ENCODE measurements at places on chromosomes 6 and 20. TPM values are rescaled to one million over a fixed set of nuclear protein-coding genes. Genes with fewer than 3 reads are reported as not detected.

DNA sequence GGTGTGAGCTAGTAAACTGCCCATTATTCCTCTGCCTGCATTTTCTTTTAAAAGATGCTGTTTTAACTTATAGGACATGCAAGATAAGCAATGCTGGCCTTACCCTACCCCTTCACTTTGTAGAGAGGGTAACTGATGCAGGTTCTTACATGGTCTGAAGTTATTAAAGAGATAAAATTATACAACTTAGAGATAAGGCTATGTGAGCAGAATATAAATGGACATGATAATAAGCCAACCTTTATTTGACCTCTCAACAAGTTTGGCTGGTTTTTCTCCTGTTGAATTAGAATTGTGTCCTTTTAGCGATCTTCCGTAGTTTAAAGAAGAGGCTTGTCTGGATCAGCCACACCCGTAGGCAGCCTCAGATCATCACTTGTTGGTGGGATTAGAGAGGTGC lies 377.0 kb downstream of the BTBD3 start:
- DNase-seq, result no peak

PRDM13 gene
- not detected for total RNA-seq

DNA sequence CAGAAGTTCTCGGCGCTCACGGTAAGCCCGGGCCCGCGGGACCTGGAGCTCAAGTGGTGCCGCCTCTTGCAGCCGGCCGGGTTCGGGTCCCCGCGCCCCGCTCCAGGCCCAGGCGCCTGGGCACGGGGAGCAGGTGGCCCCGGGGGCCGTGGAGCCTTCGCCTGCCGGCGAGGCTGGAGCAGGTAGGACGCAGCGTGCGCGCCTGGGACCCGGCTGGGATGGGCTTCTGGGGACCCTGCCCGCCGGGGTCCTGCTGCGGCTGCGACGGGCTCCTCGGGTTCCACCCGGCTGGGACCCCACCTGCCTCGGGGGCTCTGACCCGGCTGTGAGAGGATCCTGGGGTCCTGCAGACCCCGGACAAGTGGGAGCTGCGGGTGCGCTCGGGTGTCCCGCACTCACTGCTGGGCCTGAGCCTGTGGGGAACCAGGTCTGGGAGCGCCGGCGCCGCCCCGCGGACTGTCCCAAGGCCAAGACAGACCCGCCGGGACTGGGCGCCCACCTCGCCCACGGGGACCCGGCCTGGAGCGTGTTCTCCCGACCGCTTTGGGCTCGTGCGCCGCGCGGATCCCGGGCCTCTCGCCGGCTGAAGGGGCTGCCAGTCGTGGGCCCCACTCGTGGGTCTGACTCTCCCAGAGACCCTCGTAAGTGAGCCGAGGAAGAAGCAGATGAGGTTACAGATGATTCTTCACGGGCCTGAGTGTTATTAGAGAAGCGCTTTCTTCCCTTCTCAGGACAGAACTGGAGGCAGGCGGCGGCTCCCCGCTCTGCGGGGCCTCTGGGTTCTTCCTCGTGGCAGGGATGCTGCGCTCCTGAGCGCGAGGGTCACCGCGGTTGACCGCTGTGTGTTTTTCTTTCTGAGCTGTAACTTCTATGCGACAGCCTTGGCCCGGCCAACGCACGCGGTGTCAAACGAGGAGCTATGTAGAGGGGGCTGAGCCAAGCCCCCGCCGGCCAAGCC lies 729 bp downstream of the SMOC2 start:
- DNase-seq, result peak; percentile 32

EMILIN3 gene
- total RNA-seq, result 0.47 TPM

MLIP gene
- 2.1 TPM for total RNA-seq

DNA sequence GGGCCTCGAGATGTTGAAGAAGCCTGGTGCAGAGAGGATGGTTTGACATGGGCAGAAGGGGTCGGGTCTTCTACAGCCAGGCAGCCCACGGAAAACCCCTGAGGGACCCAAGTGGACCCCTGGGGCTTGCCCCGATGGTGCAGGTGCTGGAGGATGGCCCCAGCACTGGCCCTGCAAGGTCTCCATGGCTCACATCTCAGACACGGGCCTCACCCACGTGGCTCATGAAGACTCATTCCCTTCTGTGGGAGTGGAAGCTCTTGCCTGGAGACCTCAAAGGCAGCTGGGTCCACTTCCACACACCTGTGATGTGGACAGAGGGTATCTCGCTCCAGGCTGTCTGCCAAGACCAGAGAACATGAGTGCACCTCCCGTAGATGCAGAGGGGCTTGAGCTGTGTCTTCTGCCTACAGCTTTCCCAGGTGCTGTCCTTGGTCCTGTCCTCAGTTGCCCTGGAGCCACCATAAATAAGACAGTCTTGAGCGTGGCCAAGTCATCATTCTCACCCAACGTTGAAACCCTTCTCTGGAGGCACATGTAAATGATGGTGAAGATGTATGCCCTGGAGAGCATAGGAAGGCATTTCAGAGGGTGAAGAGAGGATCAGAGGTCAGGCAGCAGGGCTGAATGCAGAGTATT lies 108.0 kb downstream of the SYNDIG1 start:
- no peak for DNase-seq

DNA sequence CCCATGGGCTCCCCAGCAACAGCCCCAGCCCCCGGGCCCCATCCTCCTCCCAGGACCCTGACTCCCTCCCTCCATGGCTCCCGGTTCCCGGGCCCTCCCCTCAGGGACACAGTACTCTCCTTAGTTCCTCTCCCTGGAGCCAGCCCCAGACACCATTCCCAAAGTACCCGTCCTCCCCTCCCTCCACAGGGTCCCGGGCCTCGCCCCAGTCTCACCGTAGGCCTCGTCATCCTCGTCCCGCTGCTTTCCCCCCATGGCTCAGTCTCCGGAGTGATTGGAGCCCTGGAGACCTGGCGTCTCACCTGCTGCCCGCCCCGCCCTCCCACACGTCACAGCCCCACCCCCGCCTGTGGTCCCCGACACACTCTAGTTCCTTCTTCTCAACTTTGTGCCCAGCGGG lies at the start of gene SLC44A4:
SLC44A4 (minus strand) TSS at position 272 of the 400 bp plus-strand sequence; CDS start at position 255, 17 bp downstream.
- DNase-seq, result peak; percentile 79

- no peak for DNase-seq
These were observed 34.9 kb downstream of the DCDC2 start for GRCh38 chr6:24322924-24323323.

DNA sequence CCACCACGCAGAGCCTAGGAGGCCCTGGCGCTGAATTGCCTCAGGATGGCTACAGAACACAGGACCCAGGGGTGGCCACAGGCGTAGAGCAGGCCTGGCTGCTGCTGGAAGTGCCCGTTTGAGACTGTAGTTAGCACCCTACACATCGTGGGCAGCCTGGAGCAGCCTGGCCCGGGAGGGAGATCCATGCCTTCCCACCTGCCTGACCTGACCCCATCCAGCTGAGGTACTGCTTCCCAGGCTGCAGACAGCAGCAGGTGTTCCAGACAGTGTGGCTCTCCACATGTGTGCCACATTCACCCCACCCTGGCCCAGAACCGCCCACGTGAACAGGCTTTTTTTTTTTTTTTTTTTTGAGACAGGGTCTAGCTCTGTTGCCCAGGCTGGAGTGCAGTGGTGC lies 20.9 kb upstream of the MAP1LC3A start:
- no peak for DNase-seq

SMAP1 gene
- total RNA-seq, result 48.4 TPM

PLA2G7 gene
- total RNA-seq, result 4.5 TPM

IER3 gene
- 169 TPM for total RNA-seq

KHDRBS2 gene
- 0.46 TPM for total RNA-seq
